ENCODE measurements at places on chromosomes 3 and 15. TPM values are rescaled to one million over a fixed set of nuclear protein-coding genes. Genes with fewer than 3 reads are reported as not detected.

DNA sequence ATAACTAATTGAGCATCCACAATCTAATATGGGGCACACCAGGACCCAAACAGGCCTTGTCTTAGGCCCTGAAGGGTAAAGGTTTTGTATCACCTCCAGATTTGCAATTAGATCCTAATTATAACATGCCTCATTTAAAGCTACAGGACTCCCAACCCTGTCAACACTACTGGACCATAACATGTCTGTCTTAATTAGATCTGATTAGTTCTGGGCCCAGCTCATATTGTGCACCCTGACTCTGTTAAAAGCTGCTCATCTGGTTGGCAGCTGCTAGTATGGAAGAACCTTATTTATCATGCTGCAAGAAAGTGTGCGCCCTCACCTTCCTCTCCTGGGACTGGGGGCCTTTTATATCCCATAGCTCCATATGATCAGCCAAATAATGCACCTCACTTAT is 457.8 kb downstream of the ROBO1 start:
- no peak for DNase-seq

DNA sequence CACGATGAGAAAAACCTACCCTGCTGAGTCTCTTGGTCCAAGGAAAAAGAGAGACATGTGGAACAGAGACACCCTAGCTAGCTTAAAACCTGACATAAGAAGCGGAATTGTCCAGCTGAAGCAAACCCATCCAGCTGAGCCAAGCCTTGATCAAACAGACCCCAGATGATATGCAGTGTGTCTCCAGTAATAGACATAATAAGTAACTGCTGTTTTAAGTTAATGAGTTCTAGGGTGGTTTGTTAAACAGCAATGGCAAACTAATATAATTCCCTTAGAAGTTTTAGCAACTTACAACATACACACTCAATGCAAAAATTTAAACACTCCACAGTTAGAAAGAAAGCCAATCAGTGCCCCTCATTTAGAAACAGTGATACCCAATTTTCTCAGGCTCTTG is 26.8 kb upstream of the ZNF385D start:
- no peak for DNase-seq

- DNase-seq: peak; percentile 81
These were observed 19.8 kb upstream of the NUDT16 start for GRCh38 chr3:131361464-131362421.

DNA sequence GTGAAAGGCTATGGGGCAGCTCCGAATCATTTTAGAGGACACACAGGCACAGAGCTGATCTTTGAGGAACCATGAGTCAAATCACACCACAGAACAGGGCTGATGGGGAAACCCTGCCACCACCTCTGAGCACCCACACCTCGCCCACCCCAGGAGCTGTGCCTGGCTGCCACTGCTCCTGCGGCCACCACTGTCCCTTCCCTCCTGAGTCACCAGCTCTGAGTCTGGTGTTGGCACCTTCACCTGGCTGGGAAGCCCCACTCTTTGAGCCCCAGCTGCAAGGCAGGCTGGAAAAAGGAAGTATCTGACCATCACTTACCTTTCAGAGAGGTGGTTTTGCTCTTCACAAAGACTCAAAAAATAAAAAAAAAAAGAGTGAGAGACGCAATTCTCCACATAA is 63.6 kb upstream of the MEF2A start:
- no peak for DNase-seq

DNA sequence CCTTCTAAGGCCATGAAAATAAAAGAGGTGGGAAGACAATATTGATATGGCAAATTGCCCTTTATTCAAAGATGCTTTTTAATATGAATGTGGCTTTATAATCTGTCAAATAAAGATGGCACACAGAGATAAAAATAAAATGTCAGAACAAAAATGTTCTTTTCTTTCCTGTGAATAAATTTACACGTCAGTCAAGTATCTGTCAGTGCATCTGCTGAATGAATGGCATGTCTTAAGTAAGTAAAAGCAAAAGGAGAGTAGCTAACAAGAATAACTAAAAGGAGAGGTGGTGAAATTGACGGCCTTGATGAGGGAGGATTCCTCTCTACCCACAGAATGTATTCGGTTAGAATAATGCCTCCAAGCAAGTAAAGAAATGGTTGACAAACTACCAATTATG is 1021.7 kb upstream of the GBE1 start:
- no peak for DNase-seq

MNS1 gene
- total RNA-seq: not detected

GRIP2 gene
- under 0.01 TPM for total RNA-seq
